Activated T-helper 9 cell treated with anti-CD3 and anti-CD28 coated beads, Interleukin-2, amount 50 U/mL, for 16 hours (primary cell): ENCODE measurements at places on chromosomes 12 and 14.

GRCh38 chr14:51561141-51561540 is 90.6 kb upstream of the FRMD6 start:
- no peak for DNase-seq

DNA sequence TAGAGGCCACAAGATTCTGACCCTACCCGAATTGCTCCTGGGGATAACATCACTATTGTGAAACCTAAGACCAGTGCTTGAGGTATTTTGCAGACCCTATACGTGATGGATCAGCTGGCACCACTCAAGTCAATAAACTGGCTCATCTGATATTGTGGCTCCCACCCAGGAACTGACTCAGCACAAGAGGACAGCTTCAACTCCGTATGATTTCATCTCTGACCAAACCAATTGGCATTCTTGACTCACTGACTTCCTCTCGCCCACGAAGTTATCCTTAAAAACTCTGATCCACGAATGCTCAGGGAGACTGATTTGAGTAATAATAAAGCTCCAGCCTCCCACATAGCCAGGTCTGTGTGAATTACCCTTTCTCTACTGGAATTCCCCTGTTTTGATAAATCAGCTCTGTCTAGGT is 1036.1 kb upstream of the TMEM132C start:
- DNase-seq: no peak

DNA sequence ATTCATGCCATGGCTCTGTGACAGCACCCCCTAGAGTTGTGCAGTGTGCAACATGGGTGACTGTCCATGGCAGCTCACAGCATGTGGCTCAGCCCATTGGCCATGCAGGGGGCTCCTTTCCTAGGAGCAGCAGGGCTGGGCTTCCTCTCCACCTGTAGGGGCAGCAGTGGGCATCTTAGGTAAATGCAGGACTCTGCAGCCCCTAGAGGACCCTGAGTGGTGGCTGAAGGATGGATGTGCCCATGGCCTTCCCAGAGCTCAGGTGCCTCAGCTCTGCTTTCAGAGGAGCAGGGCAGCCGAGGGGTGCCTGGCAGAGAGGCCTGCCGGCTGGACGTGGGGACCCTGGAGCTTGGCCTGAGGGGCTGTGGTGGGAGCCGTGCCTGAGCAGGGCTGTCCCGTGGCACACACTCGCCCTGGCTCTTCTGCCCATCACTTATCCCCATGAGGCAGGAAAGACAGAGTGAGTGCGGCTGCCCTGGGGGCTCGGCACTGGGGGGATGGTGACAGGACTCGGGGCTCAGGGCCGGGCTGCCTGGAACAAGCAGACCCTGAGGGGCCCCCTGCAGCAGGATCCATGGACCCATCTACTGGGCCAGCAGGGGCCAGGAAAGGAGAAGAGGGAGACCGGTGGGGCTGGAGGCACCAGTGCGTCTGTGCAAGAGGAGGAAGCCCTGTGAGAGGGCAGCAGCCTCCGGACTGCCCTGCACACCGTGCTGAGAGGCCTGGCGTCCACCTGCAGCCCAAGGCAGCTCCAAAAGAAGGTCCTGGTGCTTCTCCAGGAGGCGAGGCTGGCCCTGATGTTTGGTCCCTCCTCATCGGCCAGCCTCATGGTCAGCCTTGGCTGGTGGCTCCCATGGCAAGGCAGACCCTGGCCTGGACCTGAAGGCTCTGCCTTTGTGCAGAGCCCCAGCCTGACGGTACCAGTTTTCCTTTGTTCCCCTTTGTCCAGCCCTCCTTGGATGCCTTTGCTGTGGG is 7.6 kb downstream of the ADSS1 start:
- DNase-seq: no peak

DNA sequence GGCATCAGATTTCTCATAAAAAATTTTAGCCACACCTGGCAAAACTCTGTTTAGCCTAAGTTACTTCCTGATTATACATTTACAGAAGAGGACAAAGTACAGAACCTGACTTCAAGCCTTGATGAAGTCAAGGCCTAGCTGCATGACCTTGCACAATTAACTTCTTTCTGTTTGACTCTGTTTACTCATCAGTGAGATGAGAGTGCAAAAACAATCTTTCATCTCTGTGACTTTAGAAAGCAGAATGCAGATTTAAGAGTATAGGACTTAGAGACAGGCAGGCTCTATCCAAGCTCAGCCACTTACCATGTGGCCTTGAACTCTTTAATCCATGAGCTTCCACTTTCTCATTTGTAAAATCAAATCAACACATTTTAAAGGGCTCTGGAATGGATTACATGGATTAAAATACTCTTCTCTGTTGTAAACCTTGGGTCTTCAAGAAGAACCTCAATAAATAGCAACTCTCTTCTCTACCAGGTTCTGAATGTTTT is 1178.9 kb downstream of the FLRT2 start:
- no peak for DNase-seq

GRCh38 chr14:40987481-40987880 is 619.2 kb upstream of the LRFN5 start:
- DNase-seq: no peak

DNA sequence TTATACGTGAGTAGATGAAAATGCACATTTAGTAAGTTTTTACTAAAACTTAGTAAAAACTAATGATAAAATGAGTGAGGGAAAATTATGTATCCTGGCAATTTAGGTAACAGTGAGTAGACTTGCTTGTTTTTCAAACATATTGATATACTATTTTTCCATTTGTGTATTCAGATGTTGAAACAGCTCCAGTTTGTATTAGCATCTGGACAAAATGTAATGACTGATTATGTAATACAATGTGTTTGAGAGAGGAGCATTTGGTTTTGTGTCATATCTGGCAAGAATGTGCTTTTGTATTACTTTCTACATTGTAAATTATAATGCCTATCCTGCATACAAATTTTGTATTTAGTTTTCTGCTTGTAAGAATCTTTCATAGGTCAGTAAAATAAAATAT is 5.6 kb downstream of the CNOT2 start:
- DNase-seq: no peak

DNA sequence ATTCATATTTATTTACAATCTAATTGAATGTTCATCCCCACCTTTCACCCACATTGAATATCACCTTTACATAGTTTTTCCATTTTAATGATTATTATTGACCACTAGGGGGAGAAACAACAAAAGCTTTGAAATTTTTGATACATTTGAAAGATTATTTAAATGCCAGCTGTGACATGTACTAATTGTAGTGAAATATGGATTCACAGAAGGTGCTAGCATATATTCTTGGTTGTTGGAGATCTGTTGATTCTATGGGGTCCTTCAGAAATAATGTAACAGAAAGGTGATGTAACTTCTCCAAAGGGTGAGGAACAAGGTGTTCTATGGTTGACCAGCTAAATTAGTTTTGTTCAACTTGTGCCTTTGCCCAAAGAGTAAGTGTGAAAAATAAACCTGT is 22.4 kb upstream of the GPR33 start:
- DNase-seq: no peak

DNA sequence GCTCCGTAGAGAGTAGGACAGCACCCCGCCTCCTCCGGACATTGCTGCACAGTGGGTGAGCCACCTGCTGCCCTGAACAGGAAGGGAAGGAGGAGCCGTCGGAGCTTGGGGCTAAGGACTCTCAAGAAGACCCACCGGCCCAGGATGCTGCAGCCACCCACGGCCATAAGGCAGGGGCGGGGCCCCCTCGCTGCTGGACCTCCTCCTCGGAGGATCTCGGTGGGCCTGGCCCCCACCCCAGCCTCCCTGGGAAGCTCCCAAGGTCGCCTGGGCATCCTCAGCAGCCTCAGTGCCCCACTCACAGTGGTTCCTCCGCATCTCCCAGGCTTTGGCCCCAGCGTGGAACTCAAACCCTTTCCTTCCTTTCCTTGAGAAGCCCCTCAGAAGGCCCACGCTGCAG is 68.6 kb upstream of the DIO3 start:
- no peak for DNase-seq

DNA sequence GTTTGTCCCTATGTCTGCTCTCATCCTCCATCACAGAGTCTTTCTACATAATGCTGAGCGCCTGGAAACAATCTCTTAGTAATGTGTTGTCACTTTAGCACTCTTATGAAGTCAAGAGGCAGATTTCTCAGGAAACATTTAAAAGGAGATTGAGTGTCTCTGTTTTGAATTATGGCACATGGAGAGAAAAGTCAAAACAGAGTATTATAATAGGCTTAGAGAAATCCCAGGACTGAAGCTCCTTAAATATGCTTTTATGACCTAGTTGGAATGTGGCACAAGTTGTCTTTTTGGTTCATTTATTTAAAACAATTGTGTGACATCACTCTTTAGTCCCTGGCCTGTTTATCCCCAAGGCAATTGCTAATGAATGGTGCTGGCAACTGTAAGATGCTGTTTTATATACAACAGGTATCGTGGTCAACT is 117.8 kb upstream of the HIF1A start:
- no peak for DNase-seq
